A673 (cell line): ENCODE measurements at places on chromosomes 4 and X.

DNA sequence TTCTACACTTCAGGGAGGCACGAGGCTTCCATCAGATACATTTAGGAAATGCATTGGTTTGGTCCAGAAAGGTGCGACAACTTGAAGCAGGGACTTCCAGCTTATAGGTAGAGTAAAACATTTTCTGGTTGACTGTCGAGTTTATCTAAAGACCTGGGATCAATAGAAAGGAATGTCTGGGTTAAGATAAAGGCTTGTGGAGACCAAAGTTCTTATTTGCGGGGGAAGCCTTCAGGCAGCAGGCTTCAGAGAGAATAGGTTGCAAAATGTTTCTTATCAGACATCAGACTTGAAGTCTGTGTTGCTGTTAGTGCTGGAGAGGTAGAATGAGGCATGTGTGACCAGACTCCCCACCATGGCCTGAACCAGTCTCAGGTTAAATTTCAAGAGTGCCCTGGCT, 190.3 kb downstream of the TRIML1 start:
- no peak for DNase-seq

GRCh38 chr4:180832073-180832472, 1411.1 kb upstream of the TENM3 start:
- peak; percentile 17 for DNase-seq

GRCh38 chr4:158809611-158810486, 41.0 kb downstream of the FNIP2 start:
- DNase-seq, result peak; percentile 76

GRCh38 chrX:2549876-2550275, 49.1 kb upstream of the DHRSX start:
- DNase-seq, result peak; percentile 20

GRCh38 chrX:9992724-9993123, 25.6 kb downstream of the CLDN34 start:
- DNase-seq, result no peak

DNA sequence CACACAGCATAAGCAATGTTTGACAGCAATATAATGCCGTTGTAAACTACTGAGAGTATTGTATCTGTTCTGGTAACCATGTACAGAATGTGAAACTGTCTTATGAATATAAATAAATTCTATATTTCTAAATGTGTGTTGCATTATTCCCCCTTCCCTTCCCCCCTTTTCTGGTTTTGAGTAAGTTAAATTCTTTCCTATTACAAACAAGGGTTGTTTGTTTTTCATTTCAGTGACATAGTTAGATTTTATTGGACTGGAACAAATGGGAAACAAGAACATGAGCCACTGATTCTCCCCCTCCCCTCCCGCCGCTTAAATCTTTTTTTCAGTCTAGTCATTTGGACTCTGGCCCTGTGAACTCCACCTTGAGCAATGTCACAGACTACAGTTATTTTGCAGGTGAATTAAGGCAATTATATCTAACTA, 69.8 kb downstream of the GPAT3 start:
- no peak for DNase-seq

DNA sequence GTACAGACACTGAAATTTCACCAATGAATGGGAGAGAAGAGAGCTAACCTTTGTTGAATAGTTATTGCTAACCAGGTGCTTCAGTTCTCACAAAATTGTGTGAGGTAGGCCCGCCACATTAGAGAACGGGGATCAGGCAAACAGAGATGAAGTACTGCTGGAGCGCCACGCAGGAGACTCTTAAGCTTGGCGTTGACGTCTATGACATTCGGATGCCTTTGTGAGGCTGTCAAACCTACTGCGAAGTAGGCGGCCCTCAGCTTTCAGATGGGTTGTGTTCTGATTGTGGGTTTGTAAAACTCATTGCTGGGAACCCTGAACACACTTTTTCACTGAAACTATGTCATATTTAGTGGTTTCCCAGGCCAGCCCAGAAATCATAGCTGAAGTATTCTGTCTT, 173.6 kb downstream of the CBR4 start:
- DNase-seq, result no peak

DNA sequence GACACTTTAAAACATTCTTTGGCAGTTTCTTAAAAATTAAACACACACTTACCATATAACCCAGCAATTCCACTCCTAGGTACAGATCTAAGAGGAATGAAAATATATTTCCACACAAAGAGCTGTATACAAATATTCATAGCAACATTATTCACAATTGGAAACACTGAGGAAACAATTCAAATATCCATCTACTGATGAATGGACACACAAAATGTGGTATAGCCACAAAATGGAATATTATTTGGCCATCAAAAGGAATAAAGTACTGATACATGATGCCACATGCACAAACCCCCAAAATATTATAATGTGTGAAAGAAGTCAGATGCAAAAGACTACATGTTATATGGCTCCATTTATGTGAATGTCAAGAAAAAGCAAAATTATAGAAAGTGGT, 70.9 kb downstream of the HS6ST2 start:
- DNase-seq, result no peak

DNA sequence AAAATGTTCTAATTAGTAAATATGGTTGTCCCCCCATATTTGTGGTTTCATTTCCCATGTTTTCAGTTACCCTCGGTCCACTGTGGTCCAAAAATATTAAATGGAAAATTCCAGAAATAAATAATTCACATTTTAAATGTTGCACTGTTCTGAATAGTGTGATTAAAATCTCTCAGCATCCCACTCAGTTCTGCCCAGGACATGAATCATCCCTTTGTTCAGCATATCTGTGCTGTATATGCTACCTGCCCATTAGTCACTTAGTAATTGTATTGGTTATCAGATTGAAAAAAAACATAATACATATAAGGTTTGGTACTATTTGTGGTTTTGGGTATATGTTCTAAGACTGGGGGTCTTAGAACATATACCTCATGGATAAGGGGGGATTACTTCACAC, 55.1 kb upstream of the NXF3 start:
- no peak for DNase-seq
